ENCODE measurements at places on chromosomes 1 and 21.
A peak's percentile ranks its signal among the peaks of the same experiment; 100 is the strongest.

- DNase-seq = no peak
These were observed 59.9 kb upstream of the KCNK1 start for GRCh38 chr1:233554037-233554436.

GRCh38 chr1:202888221-202888530 lies 773 bp downstream of the RABIF start:
- no peak for DNase-seq

GRCh38 chr1:17919525-17920439 lies 164.6 kb downstream of the ACTL8 start:
- DNase-seq = no peak

DNA sequence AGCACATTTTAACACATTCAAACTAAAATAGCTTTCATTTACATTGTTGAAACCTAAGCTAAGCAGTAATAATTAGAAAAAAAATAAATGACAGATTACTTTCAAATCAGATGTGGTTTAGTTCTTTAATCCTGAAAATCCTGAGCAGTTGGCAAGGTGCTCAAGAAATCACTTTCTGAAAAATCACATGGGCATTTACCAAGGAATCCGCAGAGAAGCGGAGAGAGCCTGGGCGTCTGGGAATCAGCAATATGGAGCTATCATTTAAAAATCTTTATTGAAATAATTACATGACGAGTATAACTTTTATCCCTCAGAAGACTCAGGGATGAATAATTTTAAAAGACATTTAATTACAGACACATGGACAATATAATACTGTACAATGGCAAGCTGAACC lies 30.2 kb downstream of the GRIK1 start:
- DNase-seq = no peak

GRCh38 chr1:179175011-179175841 lies 54.3 kb downstream of the ABL2 start:
- DNase-seq = no peak

- DNase-seq = peak; percentile 4
These were observed 33.3 kb downstream of the GNPAT start for GRCh38 chr1:231274119-231274825.

- no peak for DNase-seq
These were observed 35.0 kb downstream of the ZYG11A start for GRCh38 chr1:52877554-52877953.

DNA sequence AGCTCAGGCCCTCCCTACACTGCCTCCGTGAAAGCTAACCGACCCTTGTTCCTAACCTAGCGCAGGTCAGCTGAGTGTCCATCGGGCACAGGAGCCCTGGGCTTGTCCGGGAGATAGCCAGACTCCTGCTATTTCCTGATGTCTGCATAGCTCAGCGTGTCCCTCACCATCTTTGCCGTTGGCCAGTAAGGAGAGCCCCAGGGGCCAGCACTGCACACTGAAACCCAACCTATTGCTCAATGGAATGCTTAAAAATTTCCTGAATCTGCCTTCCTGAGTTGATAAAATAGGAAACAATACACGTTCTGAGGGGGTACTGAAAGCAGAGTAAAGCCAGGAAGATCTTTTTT lies 2.2 kb downstream of the RUNX1 start:
- DNase-seq = no peak

DNA sequence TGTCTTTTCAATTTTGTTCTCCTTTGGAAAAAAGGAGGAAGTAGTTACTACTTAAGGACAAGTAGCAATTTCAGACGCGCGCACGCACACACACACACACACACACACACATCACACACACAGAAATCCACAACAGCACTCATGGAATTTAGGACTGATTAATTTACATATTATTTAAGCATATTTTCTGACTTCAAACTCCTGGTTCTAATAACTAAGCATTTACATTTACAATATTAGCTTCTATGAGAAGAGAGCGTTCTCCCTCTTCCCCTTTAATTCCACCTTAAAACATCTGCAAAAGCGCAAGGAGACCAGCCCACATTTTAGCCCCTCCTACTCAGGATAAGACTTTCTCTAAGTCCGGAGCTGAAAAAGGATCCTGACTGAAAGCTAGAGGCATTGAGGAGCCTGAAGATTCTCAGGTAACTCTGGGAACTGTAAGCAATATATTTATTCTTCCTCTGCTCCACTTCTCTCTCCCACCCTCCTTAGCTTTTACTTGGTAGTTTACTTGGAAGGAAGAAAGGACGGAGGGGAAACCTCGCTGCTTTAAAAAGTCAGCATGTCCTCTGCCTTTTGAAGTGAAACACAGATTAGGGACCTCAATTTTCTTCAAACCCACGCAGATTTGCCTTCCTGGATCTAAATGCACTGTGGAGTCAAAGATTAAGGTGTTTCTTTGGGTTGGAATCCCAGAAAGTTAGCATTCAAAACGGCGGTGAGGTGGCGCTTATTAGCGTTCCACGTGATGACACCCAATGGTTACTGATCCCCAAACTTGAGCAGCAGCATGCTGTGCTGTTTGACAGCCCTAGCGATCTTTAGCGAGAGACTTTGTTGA lies at the start of gene PLA2G4A:
Gene PLA2G4A (plus strand): TSS at position 339 of the 844 bp plus-strand sequence. CDS start 25,406 bp downstream, outside the sequence.
- DNase-seq = no peak

DNA sequence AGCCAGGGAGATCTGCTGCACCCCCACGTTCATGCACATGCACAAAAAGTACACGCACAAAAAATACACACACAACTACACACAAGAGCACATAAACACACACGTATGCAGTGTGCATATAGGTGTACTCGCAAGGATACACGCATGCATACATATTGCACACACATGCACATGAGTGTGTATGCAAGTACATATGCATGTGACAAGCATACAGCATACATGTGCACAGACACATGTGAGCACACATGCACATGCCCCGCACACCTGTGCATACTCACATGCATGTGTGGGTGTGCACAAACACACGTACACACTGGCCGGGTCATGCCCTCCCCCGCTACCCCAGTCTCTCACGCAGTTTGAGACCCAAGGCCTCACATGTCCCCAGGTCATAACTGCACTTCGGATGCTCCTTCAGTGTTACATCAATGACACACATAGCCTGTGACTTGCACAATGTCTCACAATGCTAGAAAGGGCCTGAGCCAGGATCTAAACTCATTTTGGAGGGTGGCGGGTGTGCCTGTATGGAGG lies 52.6 kb downstream of the FOXO6 start:
- DNase-seq = no peak

- DNase-seq = no peak
These were observed 57.0 kb downstream of the CHRM3 start for GRCh38 chr1:239443361-239443760.

GRCh38 chr1:246477634-246478033 lies 29.4 kb downstream of the SMYD3 start:
- no peak for DNase-seq

DNA sequence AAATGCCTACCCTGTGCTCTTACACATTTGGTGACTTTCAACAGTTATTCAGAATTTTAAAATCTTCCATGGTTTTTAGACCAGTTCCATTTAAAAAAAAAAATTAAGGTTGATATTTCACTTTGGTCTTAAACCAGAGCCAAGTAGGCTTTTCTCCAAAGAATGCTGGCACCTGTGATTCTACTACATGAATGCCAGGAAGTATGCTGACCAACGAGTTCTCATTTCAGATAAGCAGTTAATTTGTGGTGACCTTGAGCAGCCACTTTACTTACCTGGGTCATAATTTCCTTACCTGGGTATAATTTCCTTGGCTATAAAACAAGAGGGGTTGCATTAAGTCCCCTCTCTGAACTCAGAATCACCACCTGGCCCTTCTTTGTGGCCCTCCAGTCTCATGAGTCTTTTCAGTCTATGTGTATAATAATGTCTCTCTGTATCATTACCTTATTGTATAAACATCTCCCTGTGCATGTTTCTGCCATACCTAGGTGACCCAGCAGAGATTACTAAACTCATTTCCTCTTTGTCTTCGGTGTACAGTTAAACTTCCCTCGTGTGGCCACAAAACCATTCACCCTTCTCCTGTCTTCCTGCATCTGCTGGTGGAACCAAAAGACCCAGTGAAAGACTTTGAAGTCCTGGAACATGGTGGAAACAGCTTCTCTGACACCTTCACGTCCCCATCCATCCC lies 139.1 kb upstream of the DPT start:
- no peak for DNase-seq

DNA sequence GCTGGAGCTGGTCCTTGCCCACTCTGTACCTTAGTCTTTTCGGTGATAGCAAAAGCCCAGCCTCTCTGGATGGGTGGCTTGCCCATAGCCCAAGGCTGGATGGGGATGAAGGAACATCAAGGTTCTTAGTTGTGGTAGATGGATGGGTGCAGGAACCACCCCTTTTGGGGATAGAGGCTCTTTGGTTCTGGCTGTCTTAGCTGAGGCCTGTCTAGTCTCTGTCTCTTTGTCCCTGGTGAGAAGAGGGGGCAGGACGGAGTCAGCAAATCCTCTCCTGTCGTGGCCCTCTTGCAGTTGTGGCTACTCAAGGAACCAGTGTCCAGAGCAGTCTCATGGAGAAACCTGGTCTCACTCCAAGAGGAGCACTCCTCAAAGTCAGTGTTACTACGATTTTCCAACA lies 8.5 kb downstream of the VANGL2 start:
- DNase-seq = no peak

DNA sequence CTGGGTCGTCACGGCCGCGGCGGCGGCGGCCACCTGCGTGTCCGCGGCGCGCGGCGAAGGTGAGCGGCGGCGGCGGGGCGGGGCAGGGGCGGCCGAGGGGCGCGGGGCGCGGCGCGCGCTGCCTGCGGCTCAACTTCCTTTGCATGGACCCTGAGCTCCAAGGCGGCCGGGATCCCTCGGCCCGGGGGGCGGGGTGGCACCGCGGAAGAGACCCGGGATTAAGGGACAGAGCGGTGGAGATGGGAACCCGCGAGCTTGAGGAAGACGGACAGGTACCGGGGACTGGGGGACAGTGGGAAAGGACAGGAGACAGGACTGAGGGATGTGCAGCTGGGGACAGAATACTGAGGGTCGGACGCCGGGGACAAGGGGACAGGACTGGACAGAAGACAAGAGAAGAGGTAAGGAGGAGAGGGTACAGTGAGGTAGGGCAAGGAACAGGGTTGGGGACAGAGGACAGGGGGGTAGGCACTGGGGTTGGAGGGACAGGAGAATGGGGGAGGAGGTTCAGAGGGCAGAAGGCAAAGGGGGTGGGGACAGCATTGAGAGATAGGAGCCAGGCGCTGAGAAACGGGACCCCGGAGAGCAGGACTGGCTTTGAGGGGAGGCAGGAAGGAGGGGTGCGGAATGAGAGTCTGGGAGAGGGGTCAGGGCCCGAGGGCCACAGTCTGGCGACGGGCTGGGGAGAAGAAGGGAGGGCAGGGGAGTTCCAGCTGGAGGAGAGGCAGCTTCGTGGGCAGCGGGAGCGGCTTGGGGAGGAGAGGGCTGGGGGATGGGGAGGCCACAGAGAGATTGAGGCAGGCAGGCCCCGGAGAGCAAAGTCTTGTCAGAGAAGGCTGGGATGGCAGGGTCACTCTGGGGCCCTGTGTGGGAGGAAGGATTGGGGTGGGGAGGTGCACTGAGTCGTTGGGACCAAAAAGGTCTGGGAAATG lies 648 bp downstream of the EPHA8 start:
- DNase-seq = no peak

DNA sequence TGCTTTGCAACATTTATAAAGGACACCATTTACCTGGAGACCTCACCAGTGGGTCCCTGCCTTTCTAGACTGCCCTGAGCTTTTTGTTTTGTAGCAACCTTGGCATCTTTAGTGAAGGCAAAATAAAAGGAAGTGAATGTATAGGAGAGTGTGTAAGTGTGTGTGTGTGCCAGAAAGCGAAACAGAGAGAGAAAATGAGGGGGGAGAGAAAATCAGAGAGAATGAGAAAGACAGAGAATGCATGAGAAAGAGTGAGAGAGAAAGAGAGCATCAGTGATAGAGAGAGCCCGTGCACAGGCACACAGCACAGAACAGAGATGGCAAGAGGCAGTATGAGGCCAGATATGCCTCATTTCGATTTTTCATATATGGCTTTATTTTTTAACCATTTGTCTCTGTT lies 57.5 kb downstream of the HSD3B1 start:
- no peak for DNase-seq

DNA sequence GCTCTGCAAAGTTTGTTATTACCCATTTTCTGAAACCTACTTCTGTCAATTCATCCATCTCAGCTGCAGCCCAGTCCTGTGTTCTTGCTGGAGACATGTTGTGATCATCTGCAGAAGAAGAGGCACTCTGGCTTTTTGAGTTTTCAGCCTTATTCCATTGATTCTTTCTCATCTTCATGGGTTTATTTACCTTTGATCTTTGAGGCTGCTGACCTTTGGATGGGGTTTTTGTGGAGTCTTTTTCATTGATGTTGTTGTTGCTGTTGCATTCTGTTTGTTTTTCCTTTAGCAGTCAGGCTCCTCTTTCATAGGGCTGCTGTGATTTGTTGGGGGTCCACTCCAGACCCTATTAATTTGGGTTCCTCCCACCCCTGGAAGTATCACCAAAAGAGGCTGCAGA lies 164.3 kb downstream of the FCRL5 start:
- DNase-seq = no peak

- no peak for DNase-seq
These were observed 4.1 kb downstream of the NUDT17 start for GRCh38 chr1:145849356-145850160.

- DNase-seq = no peak
These were observed 11.6 kb upstream of the PARP1 start for GRCh38 chr1:226419284-226420029.

- DNase-seq = no peak
These were observed 174.0 kb downstream of the CRB1 start for GRCh38 chr1:197441999-197442414.

GRCh38 chr1:60825593-60825992 lies 256.8 kb upstream of the NFIA start:
- DNase-seq = no peak

GRCh38 chr1:200243042-200243437 lies 166.8 kb downstream of the ZNF281 start:
- no peak for DNase-seq

DNA sequence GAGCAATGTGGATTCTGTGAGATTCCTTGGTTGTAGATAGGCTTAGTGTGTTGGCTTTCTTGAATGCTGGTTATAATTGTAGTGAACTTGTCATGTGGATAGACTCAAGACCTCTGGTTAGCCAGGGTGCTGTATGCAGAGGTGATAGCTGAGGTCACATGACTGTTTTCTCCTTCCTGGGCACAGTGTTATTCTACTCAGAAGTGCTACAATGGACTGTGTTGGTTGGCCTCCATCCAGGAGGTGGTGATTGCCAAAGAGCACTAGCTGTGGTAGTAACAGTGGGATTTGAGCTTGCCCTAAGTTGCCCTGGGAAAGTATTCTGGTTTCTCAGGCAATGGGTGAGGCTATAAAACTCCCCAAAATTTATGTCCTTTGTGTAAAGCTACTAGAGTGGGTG lies 71.6 kb downstream of the SH3BGR start:
- DNase-seq = no peak

DNA sequence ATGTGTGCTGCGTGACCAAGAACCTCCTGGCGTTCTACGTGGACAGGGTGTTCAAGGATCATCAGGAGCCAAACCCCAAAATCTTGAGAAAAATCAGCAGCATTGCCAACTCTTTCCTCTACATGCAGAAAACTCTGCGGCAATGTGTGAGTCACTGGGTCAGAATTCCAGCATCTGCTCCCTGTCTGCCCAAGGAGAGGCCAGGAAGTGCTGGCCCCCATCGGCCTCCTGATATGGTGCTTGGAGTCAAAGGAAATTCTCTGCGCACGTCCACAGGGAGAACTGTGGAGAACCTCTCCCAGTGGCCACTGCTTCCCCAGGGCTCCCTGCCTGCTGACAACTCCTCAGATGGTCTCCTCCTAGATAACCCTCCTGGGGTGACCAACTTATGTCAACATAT lies 25.6 kb upstream of the IL20 start:
- no peak for DNase-seq

All from stimulated activated CD4-positive, alpha-beta T cell treated with anti-CD3 and anti-CD28 coated beads, Interleukin-4, amount 100 ng/mL, for 24 hours (primary cell).